Uterus (tissue), 4 donors: ENCODE measurements at places on chromosomes 1 and 21.

- DNase-seq: no peak
Observed at GRCh38 chr1:218584418-218585155, 239.5 kb downstream of the TGFB2 start.

GRCh38 chr1:115238336-115239147, 99.5 kb downstream of the NGF start:
- DNase-seq: no peak

DNA sequence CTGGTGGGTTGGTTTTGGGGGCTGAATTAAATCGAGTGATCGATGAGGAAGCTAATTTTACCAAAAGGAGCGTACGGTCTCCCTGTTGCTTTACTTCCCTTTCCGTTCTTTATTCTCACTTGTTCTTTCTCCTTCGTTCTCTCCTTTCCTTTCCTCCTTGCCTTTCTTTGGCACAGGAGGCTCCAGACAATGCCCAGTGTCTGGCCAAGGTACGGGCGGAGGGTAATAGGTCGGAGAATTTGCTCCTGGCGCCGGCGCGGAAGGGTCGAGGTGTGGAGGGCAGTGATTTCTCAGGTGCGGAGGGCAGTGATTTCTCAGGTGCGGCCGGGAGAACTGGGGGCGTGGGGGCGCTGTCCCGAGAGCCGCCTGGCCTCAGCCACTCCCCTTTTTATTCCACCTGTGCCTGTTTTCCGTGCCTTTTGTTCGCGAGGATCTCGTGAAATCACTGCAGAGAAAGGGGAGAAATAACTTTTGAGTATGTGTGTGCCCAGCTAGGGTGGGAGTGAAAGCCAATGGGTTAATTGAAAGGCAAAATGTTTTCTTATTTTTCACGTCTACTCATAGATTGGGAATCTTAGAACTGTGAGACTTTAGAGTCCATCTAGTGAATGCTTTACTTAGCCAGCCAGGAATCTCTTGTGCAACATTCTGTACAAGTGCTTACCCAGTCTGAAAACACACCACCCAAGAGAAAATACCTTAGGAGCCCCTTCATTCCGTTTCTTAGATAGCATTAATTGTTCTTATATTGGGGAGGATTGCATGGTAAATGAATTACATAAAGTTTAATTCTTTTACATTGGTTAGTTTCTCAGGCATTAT, 1.3 kb downstream of the FNBP1L start:
- DNase-seq: no peak

GRCh38 chr1:42777852-42778251, 6.9 kb upstream of the TMEM269 start:
- no peak for DNase-seq

GRCh38 chr1:56754708-56755479, 64.3 kb downstream of the FYB2 start:
- DNase-seq: no peak

DNA sequence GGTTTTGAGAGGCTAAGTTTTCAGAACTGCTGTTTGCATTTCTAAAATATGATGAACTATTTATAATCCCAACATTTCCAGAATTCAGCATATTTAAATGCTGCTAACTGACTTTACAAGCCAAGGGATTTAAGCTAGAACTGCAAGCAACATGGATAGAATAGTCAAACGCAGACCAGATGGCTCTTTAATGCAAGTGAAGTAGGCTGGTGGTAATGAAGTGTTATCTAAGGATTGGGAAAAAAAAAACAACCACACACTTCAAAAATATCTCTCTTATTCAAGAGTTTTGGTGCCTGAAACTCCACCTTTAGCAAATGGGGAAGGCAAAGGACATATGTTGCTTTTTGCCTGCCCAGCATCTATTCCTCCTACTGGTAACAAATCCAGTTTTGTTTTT, 20.9 kb upstream of the SSX2IP start:
- DNase-seq: no peak

- DNase-seq: peak; percentile 44
Observed at GRCh38 chr1:84758968-84759491, 68.8 kb upstream of the SSX2IP start.

DNA sequence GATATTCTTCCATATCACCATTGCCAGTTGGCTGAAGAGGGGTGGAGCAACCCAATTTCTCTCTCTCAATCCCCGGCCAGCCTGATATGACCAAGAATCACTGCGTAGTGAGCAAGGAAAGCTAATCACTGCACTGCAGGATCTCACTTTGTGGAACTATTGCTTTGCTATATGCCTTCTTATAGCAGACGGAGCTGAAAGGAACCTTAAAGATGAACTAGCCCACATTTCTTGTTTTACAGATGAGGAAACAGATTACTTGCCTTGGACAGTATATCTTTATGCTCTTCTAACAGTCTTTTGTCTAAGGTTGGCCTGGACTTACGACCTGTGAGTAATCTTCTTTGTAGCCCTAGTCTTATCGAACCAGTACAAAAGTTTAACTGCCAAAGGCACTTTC, 7.6 kb downstream of the APOBEC4 start:
- DNase-seq: no peak

- no peak for DNase-seq
Observed at GRCh38 chr1:231318568-231318967, 19.1 kb downstream of the EXOC8 start.

DNA sequence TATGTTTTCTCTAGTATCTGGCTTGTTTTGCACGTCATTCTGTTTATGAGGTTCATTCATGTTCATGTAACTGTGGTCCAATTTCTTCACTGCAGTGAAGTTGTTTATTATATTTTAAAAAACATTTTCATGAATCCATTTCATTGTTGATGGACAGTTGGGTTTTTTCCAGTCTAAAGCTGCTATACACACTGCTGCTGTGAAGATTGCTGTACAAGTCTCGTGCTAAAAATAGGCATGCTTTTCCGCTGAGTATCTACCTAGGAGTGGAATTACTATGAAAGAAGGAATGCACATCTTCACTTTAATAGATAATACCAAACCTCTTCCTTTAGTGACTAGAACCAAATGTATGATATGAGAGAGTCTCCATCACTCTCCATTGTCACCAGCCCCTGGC, 49.0 kb upstream of the ETS2 start:
- DNase-seq: no peak
